ENCODE measurements at places on chromosomes 4 and X.

DNA sequence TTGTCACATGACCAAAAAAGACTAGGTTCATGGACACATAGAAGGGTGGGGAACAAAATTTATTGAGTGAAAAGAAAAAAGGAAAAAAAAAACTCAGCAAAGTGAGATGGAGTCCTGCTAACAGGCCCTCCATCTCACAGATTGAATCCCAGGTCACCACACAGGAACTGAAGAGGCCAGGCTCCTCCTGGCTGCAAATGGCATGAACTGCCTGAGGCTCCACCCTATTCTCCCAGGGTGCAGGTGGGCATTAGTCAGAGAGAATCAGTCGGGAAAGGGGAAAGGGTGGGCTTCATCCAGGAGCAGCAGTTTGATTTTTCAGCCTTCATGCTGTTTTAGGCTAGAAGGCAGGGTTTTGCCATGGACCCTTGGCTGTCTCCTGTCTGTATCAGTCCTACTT, 128.5 kb upstream of the GRID2 start:
- no peak for DNase-seq

DNA sequence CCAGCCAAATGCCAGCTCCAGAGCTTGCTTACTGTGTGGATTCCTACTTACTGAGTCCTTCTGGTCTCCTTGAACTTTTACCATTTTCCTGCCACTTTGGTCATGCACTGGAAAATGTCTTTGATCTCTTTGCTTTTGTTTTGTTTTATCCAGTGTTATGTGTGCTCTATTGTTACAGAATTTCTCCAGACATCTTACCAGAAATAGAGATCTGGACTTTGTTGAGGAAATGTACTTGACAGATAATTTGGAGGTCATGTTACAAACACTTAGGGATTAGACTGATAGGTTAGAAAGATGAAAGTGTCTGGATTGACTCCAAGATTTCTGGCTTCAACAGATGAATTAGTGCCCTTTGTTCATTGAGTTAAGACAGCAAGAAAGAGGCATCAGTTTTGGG, 5.7 kb upstream of the ZNF330 start:
- no peak for DNase-seq

- DNase-seq, result no peak
These were observed 47.3 kb upstream of the PPARGC1A start for GRCh38 chr4:23937173-23937572.

GRCh38 chrX:147733369-147733768, 178.3 kb upstream of the FMR1 start:
- no peak for DNase-seq

DNA sequence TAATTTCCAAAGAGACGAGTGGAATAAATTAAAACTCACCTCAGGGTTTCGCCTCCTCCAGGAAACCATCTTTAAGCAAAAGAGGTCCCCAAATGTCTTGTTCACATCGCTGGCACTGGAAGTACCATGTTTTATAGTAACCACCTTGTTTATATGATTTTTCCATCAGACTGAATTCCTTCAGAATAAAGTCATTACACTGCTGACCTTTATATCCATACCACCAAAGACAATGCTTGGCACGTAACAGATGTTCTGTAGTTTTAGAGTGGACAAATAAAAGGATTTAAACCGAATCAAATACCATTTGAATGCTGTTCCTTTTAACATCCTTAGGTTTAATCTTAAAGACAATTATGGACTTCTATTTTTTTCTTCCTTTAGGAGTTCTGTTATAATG, 4.7 kb downstream of the NUDT6 start:
- no peak for DNase-seq

GRCh38 chrX:130705591-130705990, 197.4 kb downstream of the ENOX2 start:
- no peak for DNase-seq

DNA sequence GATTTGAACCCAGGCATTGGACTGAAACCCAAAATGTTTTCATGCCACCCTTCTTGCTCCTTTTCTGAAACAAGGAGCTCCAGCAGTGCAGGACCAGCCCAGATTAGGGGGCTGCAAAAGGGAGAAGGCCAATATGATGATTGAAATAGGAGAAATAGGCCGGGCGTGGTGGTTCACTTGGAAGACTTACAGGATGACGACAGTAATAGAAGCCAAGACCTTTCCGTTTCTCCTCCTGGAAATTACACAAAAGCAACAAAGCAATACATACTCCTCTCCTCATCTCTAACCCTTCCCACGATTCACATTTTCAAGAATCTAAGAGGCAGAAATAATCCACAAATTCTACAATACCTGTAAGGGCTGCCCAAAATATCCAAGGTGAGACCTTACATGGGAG, 90.8 kb downstream of the ANAPC4 start:
- DNase-seq, result no peak

- DNase-seq, result no peak
These were observed 68.6 kb downstream of the CDS1 start for GRCh38 chr4:84651499-84651898.

DNA sequence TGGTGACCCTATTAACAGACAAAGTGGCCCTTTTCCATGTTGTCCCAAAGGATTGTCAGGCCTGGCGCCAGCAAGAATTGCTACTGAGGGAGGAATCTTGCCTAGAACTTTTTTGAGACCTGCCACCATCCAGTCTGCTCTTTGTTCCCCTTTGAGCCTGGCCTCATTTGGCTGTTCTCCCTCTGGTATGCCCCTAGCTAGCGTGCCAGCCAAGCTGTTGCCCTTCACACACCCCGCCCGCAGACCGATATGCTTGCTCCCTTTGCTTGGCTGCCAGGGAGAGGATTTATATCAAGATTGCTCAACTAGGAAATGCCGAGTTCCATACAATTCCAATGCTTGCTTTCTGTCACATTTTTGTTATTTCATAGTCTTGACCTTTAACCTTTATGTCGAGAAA, 24.4 kb downstream of the IGSF1 start:
- DNase-seq, result no peak

DNA sequence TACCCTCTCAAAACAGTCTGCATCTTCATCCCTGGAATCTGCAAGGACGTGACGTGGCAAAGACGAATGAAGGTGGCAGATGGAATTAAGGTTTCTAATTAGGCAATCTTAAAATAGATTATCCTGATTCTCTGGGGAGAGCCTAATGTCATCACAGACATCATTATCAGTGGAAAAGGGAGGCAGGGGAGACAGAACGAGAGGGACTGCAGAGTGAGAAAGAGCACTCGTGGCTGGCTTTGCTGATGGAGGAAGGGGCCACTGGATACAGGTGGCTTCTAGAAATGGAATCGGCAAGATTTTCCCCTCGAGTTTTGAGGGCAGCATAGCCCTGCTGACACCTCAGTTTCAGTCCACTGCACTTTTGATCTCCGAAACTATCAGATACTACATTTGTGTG, 110.6 kb downstream of the ASMT start:
- DNase-seq, result no peak

Data from stimulated activated CD4-positive, alpha-beta T cell treated with anti-CD3 and anti-CD28 coated beads, Interleukin-1b, Interleukin-23, amount 100 ng/mL, for 4 hours (primary cell).